ENCODE measurements at places on chromosomes 11 and 22. TPM values are rescaled to one million over a fixed set of nuclear protein-coding genes. Genes with fewer than 3 reads are reported as not detected.

GRCh38 chr11:2828585-2829330 lies 56.8 kb downstream of the CDKN1C start:
- H3K4me1 ChIP-seq = peaks cover 25% of the 10 kb centered on the region
- DNase-seq = no peak
- H3K36me3 ChIP-seq = peaks cover 20% of the 10 kb centered on the region
- peaks cover 8% of the 10 kb centered on the region for H3K27me3 ChIP-seq
- no peak overlapping the region for H3K4me3 ChIP-seq
- H3K27ac ChIP-seq = no peak overlapping the region

DNA sequence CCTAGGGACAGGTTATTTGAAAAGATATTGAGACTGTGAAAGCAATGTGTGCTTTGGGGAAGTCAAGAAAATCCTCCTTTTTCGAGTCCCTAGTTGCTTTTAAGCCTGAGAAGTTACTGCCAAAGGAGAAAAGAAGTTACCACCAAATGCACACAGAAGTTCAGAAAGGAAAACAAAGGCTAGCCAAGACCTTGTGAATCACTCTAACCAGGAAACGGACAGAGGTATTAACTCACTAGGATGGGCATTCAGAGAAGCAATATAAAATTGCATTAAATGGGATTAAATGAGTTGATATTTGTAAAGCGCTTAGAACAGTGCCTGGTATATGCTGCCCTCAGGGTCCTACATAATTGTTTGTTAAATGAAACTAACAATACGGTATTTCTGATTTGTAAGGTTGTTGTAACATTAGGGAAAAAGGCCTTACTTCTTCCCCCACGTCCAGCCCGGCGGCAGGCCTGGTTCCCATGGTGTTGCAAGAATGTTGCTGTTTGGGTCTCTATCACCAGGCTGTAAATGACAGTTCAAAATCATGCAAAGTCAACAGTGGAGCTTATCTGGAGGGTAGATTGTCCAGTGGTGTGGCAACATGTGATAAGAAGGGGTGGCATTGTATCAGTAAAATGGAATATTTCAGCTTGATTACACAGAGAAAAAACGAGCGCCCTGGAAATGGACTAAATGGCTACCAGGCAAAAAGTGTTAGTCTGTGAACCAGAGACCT lies 7.1 kb downstream of the TMA7B start:
- H3K4me3 ChIP-seq = no peak overlapping the region
- peaks cover 19% of the 10 kb centered on the region for H3K27me3 ChIP-seq
- no peaks in the 10 kb centered on the region for H3K36me3 ChIP-seq
- H3K4me1 ChIP-seq = peaks cover 25% of the 10 kb centered on the region
- H3K27ac ChIP-seq = no peak overlapping the region

DNA sequence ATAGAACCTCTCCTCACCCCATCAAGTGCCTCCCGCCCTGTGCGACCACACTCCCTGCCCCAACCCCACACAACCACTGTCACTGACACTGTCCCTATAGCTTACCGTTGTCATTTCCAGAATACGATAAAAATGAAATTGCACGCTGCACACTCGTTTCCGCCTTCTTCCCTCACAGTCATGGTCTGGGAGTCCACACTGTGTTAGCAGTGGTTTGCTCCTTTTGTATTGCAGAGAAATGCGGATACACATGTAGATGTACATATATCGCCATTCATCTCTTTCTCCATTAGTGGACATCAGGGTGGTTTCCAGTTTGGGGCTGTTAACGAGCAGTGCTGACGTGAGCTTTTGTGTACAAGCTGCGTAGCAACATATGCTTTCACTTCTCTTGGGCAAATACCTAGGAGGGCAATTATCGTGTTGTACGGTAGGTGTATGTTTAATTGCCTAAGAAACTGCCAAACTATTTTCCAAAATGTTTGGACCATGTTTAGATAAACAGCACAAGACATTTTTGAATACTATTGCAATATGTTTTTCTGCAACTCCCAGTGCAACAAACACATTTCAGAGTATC lies 59.2 kb upstream of the CD5 start:
- no peak overlapping the region for H3K27ac ChIP-seq
- no peak overlapping the region for H3K4me3 ChIP-seq
- no peaks in the 10 kb centered on the region for H3K36me3 ChIP-seq
- peaks cover 35% of the 10 kb centered on the region for H3K27me3 ChIP-seq
- no peak for DNase-seq

GRCh38 chr11:108242422-108242821 lies 19.6 kb downstream of the ATM start:
- H3K27ac ChIP-seq = no peak overlapping the region
- no peak overlapping the region for H3K4me3 ChIP-seq
- peaks cover under 1% of the 10 kb centered on the region for H3K4me1 ChIP-seq

GTSE1 gene
- 12.0 TPM for total RNA-seq

All from HFFc6 (cell line).